ENCODE measurements at places on chromosomes 7 and 10. TPM values are rescaled to one million over a fixed set of nuclear protein-coding genes. Genes with fewer than 3 reads are reported as not detected.

- DNase-seq: no peak
- no peaks in the 10 kb centered on the region for H3K27me3 ChIP-seq
- H3K4me1 ChIP-seq: no peaks in the 10 kb centered on the region
- H3K4me3 ChIP-seq: no peak overlapping the region
These were observed 142.7 kb downstream of the ICA1 start for GRCh38 chr7:8119262-8119661.

- no peaks in the 10 kb centered on the region for H3K36me3 ChIP-seq
- H3K27ac ChIP-seq: no peak overlapping the region
- peak; percentile 95 for DNase-seq
- no peak overlapping the region for H3K4me3 ChIP-seq
These were observed 281.8 kb downstream of the KCNMA1 start for GRCh38 chr10:77355844-77356243.

GRCh38 chr10:103936022-103936421 lies 18.0 kb upstream of the STN1 start:
- H3K36me3 ChIP-seq: no peaks in the 10 kb centered on the region
- no peak for DNase-seq
- no peak overlapping the region for H3K27ac ChIP-seq

DNA sequence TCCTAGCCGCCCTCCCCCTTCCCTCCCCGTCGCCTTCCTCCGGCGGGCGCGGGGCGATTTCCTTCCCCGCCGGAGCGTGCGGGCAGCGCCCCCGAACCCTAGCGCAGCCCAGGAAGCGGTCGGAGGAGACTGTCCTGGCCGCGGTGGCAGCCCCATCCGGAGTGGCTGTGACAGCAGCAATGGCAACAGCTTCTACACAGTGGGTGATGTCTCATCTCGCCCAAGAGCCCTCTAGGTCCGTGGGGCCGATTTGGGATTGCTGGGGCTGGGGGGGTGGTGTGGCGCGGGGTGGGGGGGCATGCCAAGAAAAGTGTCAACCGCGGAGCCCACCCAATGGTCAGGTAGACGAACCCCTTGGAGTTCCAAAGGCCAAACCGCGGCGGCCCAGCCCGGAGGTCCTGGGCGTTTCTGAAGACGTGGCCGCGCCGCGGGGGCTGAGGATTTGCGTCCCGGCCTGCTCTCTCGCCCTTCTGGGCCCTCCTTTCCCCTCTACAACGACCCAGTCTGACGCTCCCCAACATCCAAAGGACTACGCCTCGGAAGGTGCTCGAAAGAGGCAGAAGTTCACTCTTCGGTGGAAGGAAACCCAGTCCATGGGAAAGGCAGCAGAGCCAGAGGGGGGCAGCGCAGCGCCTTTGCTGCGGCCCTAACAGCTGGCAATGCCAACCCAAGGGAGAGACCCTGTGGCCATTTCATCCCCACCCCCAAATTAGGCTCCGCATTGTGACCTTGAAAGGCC lies 603 bp upstream of the TWIST1 start:
- H3K4me1 ChIP-seq: peaks cover 1% of the 10 kb centered on the region
- H3K4me3 ChIP-seq: peak overlapping the region; percentile 99
- H3K27me3 ChIP-seq: no peaks in the 10 kb centered on the region
- no peaks in the 10 kb centered on the region for H3K36me3 ChIP-seq

The ADRB1 gene
- total RNA-seq: not detected

The FAM241B gene
- total RNA-seq: 0.18 TPM

DNA sequence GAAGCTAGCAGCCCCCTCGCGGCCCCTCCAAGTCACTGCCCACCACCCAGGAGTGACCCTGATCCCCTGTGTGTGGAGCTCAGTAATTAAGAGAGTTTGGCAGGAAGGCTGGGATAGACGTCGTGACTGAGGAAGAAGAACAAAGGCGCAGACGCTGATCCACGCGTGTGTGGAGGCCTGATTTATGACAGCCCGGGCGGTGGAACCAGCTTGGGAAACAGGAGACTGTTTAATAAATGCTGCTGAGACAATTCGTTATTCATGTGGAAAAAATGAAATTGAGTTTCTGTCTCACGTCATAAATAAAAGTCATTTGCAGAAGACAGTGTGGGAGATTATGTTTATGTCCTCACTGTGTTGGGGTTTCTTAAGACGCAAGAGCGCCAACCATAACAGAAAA lies 130.8 kb downstream of the ELFN1 start:
- peak; percentile 44 for DNase-seq
- no peaks in the 10 kb centered on the region for H3K4me1 ChIP-seq
- H3K36me3 ChIP-seq: no peaks in the 10 kb centered on the region
- H3K4me3 ChIP-seq: no peak overlapping the region

- no peak for DNase-seq
- no peaks in the 10 kb centered on the region for H3K36me3 ChIP-seq
- no peak overlapping the region for H3K4me3 ChIP-seq
- H3K4me1 ChIP-seq: peaks cover 10% of the 10 kb centered on the region
- no peak overlapping the region for H3K27ac ChIP-seq
- no peaks in the 10 kb centered on the region for H3K27me3 ChIP-seq
These were observed 104.3 kb downstream of the AHR start for GRCh38 chr7:17402628-17403278.

The CELF2 gene
- 5.6 TPM for total RNA-seq

DNA sequence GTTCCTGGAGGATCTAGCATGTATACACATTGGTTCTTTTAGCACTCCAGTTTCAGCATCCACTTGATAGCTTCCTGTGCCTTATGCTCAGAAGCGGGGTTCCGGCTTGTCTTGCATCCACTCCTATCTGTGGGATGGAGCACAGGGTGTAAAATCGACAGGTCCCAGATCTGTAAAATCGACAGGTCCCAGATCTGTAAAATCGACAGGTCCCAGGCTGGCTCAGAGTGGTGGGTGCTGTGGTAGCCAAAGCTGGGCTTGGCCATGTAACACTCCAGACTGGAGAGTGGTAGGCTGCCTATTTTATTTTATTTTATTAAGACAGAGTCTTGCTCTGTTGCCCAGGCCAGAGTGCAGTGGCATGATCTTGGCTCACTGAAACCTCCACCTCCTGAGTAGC lies 30.3 kb downstream of the HECW1 start:
- H3K27ac ChIP-seq: no peak overlapping the region
- DNase-seq: no peak
- no peaks in the 10 kb centered on the region for H3K4me1 ChIP-seq
- H3K4me3 ChIP-seq: no peak overlapping the region
- no peaks in the 10 kb centered on the region for H3K27me3 ChIP-seq

The PLEKHA8 gene
- 9.7 TPM for total RNA-seq

GRCh38 chr10:2972810-2973209 lies 94.5 kb upstream of the PFKP start:
- no peaks in the 10 kb centered on the region for H3K27me3 ChIP-seq
- H3K27ac ChIP-seq: no peak overlapping the region
- peaks cover 3% of the 10 kb centered on the region for H3K4me1 ChIP-seq
- DNase-seq: no peak
- H3K36me3 ChIP-seq: no peaks in the 10 kb centered on the region
- H3K4me3 ChIP-seq: no peak overlapping the region

The SMKR1 gene
- total RNA-seq: not detected

The ARPC1A gene
- 327 TPM for total RNA-seq

- no peak overlapping the region for H3K4me3 ChIP-seq
- peaks cover 1% of the 10 kb centered on the region for H3K4me1 ChIP-seq
These were observed 71.7 kb upstream of the ADAM12 start for GRCh38 chr10:126459878-126460481.

The VWDE gene
- 0.18 TPM for total RNA-seq

The KIAA1217 gene
- total RNA-seq: 3.4 TPM

The SCART1 gene
- 0.28 TPM for total RNA-seq

GRCh38 chr10:131859341-131860020 lies 41.3 kb upstream of the PPP2R2D start:
- H3K4me3 ChIP-seq: no peak overlapping the region
- H3K36me3 ChIP-seq: no peaks in the 10 kb centered on the region
- H3K27ac ChIP-seq: no peak overlapping the region
- no peak for DNase-seq
- H3K4me1 ChIP-seq: no peaks in the 10 kb centered on the region
- H3K27me3 ChIP-seq: no peaks in the 10 kb centered on the region

DNA sequence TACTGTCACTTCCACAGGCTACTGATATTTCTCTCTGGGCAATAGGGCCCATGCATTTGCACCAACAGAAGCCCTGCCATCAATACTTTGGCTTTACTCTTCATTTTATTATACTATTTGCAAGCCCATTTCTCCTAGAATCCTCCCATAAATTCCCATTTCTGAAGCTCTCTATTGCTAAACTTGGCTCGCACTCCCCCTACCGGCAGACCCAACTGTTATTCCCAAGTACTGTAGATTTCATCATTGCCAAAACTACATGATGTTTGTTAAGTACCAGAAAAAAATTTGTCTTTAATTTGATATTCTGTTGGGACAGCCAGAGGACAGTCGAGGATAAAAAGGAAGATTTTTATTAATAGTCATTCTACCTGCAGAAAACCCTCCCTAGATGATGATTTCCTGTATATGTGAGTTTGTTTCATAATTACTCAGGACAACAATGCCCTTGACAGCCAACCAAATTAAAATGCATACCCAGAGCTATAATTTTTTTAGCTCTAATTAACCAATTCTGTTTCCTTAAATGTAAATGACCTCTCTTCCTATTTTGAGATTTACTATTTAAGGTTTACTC lies 298.6 kb downstream of the REEP3 start:
- H3K36me3 ChIP-seq: no peaks in the 10 kb centered on the region
- H3K4me1 ChIP-seq: no peaks in the 10 kb centered on the region
- no peak overlapping the region for H3K27ac ChIP-seq
- H3K27me3 ChIP-seq: no peaks in the 10 kb centered on the region

DNA sequence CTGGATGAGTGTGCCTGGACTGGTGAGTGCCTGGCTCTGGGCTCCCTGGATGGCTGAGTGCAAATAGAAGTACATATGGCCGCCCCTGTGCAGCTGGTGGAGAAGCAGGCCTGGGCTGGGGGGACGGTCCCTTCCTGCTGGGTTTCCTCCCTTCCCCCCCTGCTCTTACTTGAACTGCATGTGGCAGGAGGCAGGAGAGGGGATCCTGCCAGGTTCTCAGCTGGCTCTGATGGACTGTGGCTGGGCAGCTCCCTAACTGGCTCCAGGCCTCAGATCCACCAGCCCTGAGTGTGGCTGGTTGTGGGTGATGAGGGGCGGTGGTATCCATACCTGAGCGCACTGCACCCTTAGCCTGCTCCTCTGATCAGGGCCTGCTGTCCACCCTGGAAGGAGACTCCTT lies 26.9 kb downstream of the ADCY1 start:
- DNase-seq: no peak
- H3K4me1 ChIP-seq: no peaks in the 10 kb centered on the region
- no peak overlapping the region for H3K4me3 ChIP-seq
- H3K27me3 ChIP-seq: peaks cover 8% of the 10 kb centered on the region

The MYL10 gene
- not detected for total RNA-seq

DNA sequence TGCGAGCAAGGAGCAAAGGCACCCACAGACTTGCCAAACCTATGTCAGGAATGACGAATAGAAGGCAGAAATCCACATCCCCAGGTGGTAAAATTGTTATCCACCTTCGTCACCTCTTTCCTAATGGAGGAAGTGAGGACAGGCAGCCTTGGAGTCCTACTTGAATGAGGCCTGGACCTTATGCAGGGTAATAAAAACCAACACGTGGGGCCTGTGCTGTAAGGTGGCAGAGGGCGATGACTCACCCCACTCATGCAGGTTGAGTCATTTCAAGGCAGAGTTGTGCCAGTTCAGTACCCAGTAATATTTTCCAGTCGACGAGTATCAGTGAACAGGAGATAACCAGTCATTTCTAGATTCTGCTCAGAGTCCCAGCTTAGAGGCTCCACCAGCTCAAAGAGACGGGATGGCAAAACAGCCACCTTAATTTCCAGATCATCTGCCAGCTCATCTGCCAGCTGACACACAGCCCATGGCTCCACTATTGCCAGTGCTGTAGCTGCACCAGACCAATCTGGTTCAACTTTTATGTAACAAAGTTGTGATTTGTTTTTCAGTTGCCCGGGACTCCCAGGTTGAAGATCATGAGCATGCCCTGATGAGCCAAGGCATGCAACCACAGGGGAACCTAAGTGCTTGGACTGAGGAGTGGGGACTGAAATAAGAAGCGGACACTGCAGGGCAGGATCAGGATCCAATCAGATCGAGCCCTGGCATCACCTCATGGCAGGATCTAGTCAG lies 176.2 kb upstream of the ITGB1 start:
- H3K4me1 ChIP-seq: peaks cover 23% of the 10 kb centered on the region
- no peaks in the 10 kb centered on the region for H3K36me3 ChIP-seq
- DNase-seq: peak; percentile 88
- H3K27ac ChIP-seq: no peak overlapping the region
- no peaks in the 10 kb centered on the region for H3K27me3 ChIP-seq

The GIMAP8 gene
- total RNA-seq: not detected

DNA sequence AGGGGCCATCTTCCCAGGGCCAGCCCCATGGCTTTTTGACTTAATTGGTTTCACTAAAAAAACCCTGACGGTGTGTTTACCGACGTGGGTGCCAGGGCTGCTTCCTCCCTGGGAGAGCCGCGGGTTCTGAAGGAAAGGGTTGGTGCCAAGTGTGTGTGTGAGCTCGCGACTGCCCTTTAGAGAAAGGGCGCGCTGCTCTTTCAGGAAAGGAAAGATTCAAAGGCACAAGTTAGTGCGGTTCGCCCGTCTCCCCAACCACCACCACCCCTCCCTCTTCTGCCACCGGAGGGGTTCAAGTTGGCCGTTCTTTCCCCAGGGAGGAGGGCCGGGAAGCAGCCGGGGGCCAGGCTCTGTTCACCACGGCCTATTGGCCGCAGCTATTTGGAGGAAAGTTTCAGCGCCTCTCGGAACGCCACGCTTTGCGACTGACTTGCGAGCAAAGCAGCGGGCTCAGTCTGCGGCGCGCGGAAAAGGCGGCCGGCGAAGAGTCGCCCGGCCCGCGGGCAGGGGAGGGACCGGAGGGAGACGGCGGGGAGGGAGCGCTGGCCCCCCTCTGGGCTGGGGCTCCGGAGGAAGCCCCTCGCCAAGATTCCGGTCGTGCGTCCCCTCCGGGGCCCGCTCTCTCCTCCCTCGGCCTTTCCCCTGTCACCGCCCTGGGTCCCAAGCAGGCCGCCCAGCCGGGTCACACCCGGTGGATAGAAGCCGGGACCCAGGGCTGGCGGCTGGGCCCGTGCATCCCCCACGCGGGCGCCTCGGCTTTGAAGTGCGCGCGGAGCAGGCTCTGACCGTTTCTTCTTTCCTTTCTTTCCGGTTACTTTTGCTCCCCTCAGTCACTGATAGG lies 165.9 kb upstream of the PPP1R3A start:
- no peak for DNase-seq
- no peak overlapping the region for H3K27ac ChIP-seq
- H3K27me3 ChIP-seq: peaks cover 52% of the 10 kb centered on the region
- H3K4me3 ChIP-seq: peak overlapping the region; percentile 66

The STRIP2 gene
- total RNA-seq: 2.2 TPM

GRCh38 chr10:71770255-71770654 lies 3.1 kb downstream of the VSIR start:
- no peak overlapping the region for H3K4me3 ChIP-seq
- H3K27ac ChIP-seq: peak overlapping the region; percentile 66
- no peaks in the 10 kb centered on the region for H3K36me3 ChIP-seq
- H3K27me3 ChIP-seq: no peaks in the 10 kb centered on the region
- DNase-seq: peak; percentile 53

The SPDYE1 gene
- not detected for total RNA-seq
